ENCODE measurements at places on chromosomes 3 and 15.

- no peak for DNase-seq
Measured at GRCh38 chr15:48609486-48609885, 36.0 kb downstream of the FBN1 start.

DNA sequence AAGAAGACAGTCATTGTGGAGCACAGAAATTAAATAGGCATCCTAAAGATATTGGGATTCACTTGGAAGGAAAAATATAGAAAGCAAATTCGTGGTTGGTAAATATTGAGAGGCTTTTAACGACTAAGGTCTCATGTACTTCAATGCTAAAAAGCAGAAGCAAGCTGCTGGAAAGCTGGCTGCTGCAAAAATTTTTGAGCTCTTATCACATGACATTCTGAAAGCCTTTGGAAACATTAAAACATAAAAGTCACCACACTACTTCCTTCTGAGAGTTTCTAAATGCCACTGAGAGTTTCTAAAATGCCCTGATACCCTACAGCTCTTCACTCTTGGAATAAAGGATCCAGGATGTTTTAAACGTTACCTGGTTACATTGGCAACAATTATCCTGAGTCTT, 39.0 kb upstream of the CBLB start:
- DNase-seq: peak; percentile 54

DNA sequence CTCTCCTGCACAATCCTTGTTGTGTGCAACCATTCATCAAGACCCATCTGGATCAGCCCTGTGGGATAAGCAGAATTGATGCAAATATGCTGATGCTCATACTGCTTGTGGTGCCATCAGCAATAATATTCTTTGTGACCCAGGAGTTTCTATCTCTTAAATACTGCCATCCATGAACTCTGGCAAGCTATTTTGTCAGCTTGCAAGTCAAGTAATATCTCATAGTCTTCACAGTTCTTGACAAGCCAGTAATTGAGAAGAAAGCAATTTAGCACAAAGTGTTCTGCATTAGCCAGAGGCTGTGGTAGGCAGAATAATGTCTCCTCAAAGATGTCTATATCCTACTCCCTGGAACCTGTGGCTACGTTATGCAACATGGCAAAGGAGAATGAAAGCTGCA, 49.0 kb downstream of the SPATA16 start:
- no peak for DNase-seq

- DNase-seq: peak; percentile 96
Measured at GRCh38 chr3:69739204-69740102, at the start of gene MITF. Gene MITF, plus strand, starts transcription at chr3:69739464. Its CDS starts 134 bp downstream, at chr3:69739598.

DNA sequence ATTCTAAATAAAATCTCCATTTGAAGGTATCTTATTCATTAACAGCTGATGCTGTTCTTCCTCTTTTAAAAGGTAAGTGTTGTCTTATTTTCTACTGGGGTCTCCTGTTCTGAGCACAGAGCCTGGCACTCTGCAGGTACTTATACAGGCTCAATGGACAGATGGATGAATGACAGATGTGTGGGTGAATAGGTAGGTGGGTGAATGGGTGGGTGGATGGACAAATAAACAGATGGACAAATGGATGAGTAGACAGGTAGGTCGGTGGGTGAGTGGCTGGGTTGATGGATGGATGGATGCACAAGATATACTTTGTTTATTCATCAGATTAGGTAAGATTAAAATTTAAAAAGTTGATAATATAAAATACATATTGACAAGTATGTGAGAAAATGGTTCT, 53.5 kb downstream of the SLC41A3 start:
- DNase-seq: no peak

- peak; percentile 64 for DNase-seq
Measured at GRCh38 chr3:194204042-194204987, 68.4 kb downstream of the HES1 start.

GRCh38 chr3:120683213-120683612, 1.2 kb upstream of the HGD start:
- DNase-seq: no peak

DNA sequence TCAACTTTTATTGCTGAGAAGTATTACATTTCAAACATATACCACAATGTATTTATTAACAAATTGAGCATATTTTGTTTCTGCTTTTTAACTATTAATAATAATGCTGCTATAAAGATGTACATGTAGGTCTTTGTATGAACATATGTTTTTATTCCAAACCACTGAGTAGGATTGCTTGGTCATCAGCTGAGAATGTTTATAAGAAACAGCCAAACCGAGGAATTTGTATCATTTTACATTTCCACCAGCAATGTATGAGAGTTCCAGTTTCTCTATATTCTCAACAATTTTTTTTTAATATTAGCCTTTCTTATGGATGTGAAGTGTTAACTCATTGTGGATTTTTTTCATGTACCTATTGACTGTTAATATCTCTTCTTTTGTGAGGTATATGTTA, 119.5 kb upstream of the MDFIC2 start:
- no peak for DNase-seq

- no peak for DNase-seq
Measured at GRCh38 chr15:72341361-72341760, 21.4 kb upstream of the CELF6 start.

- DNase-seq: no peak
Measured at GRCh38 chr3:119177321-119177720, 3.9 kb downstream of the UPK1B start.

DNA sequence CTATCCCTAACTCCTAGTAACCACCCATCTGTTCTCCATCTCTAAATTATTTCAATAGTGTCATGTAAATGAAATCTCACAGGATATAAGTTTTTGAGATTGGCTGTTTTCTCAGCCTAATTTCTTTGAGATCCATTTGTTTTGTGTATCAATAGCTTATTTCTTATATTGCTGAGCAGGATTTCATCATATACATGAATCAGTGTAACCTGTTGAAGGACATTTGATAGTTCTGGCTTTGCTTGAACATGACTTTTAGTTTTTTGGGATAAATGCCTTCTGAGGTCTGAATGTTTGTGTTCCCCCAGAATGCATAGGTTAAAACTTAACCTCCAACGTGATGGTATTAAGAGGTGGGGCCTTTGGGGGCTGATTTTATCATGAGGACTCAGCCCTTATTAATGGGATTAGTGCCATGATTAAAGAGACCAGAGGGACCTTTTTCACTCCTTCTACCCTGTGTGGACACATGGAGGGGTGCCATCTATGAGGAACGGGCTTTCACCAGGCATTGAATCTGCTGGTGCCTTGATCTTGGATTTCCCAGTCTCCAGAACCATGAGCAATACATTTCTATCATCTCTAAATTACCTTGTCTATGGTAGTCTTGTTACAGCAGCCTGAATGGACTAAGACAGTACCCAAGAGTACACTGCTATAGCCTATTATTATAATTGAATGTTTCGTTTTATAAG, 118.3 kb downstream of the FNDC3B start:
- DNase-seq: no peak

GRCh38 chr3:131735544-131735943, 232.8 kb upstream of the MRPL3 start:
- DNase-seq: no peak

DNA sequence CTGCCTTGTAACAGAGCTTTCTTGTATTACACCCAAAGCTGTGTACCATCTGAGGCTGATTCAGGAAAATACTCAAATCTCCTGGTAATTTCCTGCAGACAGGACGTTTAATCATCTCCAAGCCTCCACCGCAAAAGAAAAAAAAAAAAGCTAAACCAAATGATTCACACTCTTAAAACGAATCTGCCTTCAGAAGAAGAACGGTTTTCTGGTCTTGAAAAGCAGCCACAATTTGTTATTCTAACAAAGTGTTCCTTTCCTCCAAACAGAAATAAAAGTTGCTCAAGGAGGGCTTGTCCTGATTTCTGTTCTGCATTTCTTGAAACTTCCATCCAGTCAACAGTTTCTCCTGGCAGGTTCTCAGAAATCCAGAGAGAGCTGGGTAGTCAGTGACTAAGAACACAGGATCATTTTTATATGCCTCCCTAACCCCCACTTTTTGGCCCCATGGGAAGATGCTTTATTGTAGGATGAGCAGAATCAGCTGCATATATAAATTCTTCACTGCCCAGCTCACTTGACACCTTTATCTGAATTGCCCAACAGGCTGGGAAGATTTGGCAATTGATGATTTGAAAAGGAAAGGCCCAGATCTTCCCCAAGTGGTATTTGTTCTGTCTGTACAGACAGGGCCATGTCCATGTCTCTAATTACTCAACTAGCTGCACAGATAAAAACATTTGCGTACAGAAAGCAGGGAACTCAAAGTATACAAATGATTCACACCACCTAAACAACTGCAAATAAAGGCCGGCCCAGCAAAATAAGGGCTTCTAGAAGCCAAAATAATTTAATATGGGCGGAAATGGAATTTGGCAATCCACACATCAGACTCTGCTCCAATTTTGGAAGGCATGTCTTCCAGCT, 41.0 kb upstream of the PRICKLE2 start:
- DNase-seq: no peak

DNA sequence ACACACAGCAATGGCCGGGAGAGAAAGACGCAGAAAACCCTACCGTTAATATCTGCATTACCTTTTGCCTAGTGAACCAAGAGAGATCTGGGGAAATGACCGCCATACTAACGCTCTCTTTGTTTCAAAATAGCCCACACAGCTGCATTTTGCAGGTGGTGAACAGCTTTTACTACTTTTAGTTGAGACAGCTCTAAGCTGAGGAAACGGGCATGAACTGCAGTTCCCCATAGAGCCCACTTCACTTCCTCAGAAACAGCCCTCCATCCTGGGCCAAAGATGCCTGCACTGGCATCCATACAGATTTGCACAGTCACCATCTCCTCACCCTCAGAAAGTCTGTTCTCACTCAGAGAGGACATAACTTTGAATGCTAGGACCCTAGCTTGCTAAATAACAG, 45.0 kb downstream of the ZNF860 start:
- peak; percentile 28 for DNase-seq

- no peak for DNase-seq
Measured at GRCh38 chr3:110307065-110307809, 764.4 kb upstream of the NECTIN3 start.

GRCh38 chr3:150407808-150408220, 284 bp upstream of the TSC22D2 start:
- DNase-seq: no peak

DNA sequence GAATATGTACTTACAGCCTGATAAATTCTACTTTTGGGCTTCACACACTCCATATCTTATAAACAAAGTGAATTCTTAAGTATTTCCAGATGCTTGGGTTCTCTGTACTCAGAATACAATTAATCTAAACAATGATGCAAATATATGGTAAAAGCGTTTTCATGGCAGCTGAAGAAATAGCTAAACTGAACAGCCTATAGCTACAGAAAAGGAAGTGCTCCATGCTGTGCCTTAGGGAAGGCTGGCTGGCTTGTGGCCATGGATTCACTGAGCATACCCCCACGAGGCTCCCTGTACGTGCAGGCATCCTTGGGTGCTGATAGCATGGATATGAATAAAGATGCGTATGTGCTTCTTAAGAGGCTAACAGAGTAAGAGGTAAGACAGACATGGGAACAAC, 264.0 kb downstream of the KLF13 start:
- no peak for DNase-seq

GRCh38 chr3:122996038-122996580, 31.5 kb downstream of the SEMA5B start:
- no peak for DNase-seq

GRCh38 chr15:74460298-74460697, 662 bp downstream of the UBL7 start:
- DNase-seq: no peak

DNA sequence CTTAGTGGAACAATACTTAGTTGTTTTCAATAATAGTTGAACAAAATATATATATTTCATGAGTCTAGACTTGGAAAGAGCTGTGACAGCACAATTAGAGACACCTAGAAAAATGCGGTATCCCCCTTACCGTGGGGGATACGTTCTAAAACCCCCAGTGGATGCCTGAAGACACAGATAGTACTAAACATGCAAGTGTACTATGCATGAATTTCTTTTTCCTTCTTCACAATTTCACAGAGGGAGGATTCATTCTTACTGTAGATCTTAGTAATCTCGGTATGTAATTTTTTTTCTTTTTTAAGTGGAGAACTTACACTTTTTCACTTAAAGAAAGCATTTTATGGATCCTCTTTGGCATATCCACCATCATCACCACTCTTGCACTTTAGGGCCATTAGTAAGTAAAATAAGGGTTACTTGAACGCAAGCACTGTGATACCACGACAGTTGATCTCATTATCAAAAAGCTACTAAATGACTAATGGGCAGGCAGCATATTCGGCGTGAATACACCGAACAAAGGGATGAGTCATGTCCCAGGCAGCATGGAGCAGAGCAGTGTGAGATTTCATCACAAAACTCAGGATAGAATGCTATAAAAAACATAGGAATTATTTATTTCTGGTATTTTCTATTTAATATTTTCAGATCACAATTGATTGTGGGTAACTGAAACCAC, 72.3 kb upstream of the ZNF280D start:
- peak; percentile 15 for DNase-seq

- DNase-seq: no peak
Measured at GRCh38 chr3:149626671-149627070, 31.2 kb downstream of the WWTR1 start.

- DNase-seq: no peak
Measured at GRCh38 chr3:55691141-55691540, 204.0 kb upstream of the WNT5A start.

DNA sequence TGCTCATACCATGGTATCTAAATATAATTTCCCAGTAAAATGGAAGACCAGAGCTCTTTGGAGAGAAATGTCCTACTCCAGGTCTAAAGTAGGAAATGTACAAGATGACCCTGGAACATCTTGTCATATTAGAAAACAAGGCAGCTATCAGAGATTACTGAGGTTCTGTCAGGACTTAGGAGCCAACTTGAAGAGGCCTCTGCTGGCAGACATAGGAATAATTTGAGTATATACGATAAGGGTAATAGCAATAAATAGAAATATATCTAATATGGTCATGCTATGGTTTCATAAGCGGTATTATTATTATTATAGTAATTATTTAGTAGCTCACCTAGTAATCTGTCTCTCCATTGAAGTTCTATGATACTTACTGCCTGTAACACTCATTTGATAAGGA, 224.2 kb downstream of the SOX2 start:
- no peak for DNase-seq

GRCh38 chr3:139537795-139538621, 1.5 kb downstream of the RBP1 start:
- DNase-seq: no peak

DNA sequence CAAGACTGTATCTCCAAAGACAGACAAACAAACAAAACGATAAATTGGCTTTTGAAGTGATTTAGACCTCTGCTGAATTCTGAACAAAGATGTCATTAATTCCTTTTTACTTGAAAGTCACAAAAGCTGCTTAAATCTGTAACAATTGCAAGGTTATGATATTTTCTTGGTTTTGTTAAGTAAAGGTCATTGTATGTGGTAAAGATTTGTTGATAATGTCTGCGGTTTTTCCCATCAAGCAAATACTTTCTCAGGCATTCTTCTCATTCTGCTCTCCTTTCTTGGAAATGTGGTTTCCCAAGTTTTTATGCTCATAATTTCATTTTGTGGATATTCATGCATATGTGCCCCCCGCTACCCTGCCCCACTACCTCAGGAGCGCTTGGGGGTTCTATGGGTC, 116.5 kb downstream of the SLMAP start:
- DNase-seq: no peak

DNA sequence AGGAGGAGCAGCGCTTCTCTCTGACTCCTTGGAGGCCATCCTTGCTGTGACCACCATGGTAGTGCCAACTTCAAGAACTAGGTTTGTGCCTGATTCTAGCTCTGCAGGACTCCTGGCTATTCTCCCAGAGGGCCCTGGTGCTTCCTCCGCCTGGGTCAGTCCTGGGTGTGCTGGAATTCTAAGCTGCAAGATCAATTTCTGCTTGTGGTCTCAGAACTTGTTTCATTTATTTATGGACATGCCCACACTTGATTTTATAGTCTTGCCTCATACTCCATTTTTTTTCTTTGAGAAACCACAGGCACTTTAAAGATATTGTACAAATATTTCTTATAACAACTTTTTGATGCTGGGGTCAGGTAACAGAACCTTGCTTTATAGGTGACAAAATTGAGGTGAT, 87.6 kb downstream of the PDCD6IP start:
- DNase-seq: no peak

All from hematopoietic multipotent progenitor cell treated with erythropoietin and hydrocortisone succinate and interleukin-3 and kit ligand, for 6 days (in vitro differentiated cells).